T-helper 1 cell (primary cell): ENCODE measurements at places on chromosomes 2 and 18.

DNA sequence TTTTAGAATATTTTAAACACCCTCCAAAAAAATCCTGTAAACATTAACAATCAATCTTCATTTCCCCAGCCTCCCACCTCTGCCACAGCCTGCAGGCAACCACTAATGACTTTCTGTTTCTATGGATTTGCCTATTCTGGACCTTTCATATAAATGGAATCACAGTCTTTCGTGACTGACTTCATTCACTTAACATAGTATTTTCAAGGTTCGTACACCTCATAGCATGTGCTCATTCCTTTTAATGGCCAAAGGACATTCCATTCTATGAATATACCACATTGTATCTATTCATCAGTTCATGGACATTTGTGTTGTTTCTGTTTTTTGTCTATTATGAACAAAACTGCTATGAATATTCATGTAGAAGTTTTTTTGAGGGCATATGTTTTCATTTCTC is 48.5 kb downstream of the NAT8 start:
- DNase-seq, result no peak

DNA sequence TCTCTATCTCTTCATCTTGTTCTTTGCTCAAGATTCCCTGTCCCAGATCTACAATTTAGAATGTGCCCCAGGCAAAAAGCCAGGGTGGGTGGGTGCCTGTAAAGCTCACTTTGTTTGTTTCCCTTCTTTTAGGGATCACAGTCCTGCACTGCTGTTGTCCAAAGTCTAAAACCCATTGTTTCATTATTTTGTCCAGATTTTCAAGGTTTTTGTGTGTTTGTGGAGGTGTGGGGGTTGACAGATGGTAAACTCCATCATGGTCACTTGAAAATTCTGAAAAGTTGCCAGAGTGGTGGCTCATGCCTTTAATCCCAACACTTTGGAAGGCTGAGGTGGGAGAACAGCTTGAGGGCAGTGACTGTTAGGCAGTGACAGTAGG is 41.5 kb downstream of the YES1 start:
- DNase-seq, result no peak

GRCh38 chr2:24508878-24509277 is 17.8 kb downstream of the NCOA1 start:
- no peak for DNase-seq

GRCh38 chr2:85795331-85796045 is 41.7 kb downstream of the ATOH8 start:
- DNase-seq, result no peak

DNA sequence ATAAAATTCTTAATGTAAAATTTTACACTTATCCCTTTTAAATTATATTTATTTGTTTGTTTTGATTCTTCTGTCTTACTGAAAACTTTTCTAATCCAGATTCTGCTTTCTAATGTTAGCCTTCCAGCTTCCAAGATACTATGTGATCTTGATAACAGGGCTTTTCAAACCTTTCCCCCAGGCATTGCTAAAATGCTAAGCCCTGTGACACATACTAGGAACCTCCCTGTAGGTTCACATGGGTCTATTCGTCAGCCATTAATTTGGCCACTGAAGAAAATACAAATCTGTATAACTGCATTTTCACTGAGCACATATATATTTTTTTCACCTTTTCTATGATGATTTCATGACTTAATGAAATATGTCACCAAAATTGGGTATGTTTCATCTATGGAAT is 92.8 kb upstream of the MAP4K3 start:
- no peak for DNase-seq

DNA sequence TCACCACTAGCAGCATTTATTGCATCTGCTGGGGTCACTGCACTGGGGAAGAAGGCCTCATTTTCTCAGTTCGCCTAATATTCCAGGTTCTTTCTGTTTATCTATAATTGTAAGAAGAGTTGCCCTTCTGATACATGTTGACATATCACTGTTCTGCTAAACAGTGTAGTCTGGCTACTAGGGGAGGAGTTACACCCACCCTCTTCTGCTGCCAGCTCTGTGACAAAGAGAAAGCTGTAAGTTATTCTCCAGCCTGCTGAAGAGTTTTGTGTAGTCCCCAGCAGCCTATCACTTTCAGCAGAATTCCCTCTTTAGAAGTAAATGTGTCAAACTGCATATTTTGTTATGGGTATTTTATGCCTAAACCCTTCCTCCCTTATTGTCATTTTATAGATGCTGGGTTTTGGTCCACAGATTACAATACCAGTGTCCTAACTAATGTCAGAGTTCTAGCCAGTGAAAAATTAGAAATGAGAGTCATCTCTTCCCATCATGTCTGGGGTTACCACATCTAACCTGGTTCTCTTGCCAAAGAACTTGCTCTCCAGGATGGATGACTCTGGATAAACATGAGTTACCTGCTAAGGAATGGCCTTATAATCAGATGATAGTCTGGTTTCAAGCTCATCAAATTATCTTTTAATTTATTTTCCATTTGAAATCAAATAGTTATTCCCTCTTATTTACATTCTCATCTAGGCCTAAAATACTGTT is 5.6 kb upstream of the MBOAT2 start:
- DNase-seq, result no peak

- no peak for DNase-seq
Measured at GRCh38 chr18:56065086-56065485, 477.1 kb upstream of the TCF4 start.

GRCh38 chr2:232960862-232961261 is 52.2 kb downstream of the NGEF start:
- no peak for DNase-seq

- DNase-seq, result no peak
Measured at GRCh38 chr2:160229591-160229990, 29.5 kb upstream of the ITGB6 start.

DNA sequence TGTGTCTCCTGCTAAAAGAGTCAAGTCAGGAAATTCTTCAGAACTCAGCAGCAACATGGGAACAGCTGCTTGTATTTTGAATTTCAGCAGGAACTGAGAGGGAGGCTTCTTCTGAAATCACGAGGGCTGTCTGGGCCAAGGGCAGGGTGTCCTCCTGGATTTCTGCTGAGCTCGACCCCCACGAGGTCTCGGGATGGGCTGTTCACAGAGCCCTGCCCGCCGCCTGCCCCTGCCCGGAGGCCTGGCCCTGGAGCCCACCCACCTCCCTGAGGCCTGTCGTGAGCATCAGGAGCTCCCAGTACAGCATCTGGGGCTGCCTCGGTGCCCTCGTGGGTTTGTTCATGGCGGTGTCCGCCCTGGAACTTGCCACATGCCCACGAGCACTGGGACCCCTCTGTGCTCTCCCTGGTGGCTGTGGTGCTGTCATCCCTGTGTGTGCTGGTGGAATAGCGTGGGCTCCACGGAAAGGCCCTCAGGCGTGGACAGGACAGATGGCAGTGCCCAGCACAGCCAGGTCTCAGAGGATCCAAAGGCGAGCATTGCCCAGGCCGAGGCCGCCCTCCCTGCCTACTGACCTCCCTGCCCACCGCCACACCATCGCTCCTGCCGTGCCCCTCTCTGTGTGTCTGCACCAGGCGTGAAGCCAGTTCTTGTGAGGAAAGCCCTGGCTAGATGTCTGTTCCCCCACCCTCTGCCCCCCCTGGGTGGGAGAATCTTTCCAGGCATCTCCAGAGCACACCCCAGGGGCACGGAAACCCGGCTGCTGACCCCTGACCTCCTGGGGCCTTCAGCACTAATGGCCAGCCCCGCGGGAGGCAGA is 25.9 kb downstream of the RAMP1 start:
- DNase-seq, result no peak

- no peak for DNase-seq
Measured at GRCh38 chr18:49521216-49521835, 34.3 kb upstream of the C18orf32 start.

DNA sequence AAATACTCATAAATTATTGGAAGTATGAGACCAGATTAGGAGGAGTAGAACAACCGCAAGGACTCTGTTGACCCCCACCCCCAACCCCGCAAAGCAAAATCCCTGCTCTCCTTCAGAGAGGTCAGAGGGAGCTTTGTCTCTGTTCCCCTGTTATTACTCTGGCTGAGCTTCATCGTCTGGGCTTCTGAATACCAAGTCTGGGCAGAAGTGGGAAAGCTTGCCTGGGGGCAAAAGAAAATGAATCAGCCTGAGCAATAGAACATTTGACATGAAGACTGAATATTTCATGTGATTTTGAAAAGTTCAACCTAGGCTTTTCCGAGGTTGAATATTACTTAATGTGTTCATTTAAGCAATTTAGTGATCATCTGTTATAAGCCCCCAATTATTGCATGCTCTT is 114.6 kb upstream of the ARHGAP28 start:
- no peak for DNase-seq

- no peak for DNase-seq
Measured at GRCh38 chr2:196489371-196489770, 150.1 kb upstream of the CCDC150 start.

DNA sequence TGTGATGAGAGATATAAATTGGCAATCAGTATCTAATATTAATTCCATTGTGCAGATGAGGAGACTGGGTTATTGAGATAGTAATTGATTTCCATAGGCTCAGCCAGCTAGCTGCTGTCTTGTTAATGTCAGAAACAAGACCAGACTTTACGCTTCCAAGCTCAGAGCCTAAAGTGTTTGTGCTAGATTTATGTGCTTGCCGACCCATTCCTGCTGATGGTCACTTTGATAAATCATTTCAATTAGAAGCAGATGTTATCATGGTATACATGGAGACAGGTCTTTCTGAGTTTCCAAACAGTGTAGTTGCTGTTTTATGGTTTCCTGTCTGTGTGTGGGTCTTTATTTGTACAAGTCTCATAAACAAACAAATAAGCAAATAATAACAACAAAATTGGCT is 92.8 kb downstream of the AQP4 start:
- no peak for DNase-seq

GRCh38 chr2:15750433-15750814 is 158.8 kb downstream of the DDX1 start:
- DNase-seq, result no peak

DNA sequence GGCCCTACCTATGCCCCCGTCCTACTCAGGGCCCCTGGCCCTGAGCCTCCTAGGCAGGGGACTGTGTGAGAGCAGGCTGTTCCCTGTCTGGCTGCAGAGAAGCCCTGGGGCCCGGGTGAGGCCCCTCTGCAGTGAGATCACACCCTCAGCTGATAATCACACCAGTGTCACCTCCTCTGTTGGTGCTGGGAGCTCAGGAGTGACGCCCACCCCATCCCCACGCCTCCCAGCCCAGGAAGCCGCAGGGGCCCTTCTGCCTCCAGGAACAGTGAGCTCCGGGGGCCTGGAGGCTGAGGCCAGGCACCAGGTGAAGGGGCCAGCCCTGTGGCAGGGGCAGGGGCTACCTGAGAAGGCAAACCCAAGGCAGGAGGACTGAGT is 20.0 kb downstream of the KCNIP3 start:
- DNase-seq, result no peak

DNA sequence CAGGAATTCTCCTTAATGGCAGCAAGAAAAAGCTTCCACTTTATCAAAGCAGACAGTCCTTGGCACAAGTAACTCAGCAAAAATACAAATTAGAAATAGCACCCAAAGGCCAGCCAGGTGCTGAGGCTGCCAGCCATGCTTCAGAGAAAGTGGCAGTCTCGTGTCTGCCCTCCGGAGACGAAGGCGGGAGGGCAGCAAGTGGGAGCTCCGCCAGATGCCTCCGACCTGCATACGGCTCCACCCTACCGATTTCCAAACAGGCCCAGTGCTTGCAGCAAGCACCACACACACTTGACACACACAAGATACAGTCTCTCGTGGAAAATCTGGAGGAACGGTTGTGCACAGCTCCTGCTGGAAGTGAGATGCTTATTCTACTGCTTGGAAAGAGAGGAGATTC is 134.9 kb upstream of the REV1 start:
- no peak for DNase-seq

GRCh38 chr18:27685807-27686412 is 491.0 kb downstream of the CDH2 start:
- DNase-seq, result no peak

DNA sequence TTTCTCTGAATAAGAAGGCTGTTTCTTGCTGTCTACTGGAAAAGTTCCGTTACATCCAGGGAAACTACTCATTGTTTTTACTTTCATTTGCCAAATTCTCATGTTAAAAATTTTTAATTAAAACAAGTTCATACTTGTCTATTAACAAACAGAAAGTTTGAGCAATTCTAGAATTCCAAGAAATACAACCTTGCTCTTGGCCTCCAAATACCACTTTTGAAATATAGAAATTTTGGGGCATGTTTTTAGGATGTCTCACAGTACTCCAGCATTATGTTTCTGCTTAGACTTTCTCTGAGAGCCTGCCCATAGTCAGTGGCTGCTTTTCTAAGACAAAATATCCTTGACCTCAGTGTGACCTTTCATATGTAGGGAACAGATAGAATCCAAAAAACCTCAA is 228.7 kb upstream of the RND3 start:
- DNase-seq, result no peak

DNA sequence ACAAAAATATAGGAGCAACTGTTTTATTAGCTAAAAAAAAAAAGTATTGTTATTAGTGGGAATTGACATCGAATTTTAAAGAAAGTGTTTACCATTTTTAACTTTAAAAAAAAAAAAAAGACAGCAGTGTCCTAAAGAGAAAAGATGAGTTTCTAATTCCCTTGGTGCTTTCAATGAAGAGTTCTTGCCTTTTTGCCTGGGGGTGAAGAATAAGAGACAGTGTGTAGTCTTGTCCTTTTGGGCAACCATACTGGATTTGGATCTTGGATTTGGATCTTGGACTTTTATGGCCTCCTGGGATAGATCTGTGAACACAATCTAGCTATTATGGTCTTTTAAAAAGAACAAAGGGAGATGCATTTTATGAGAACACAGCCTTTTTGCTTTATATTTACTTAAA is 60.2 kb upstream of the GLS start:
- DNase-seq, result no peak

DNA sequence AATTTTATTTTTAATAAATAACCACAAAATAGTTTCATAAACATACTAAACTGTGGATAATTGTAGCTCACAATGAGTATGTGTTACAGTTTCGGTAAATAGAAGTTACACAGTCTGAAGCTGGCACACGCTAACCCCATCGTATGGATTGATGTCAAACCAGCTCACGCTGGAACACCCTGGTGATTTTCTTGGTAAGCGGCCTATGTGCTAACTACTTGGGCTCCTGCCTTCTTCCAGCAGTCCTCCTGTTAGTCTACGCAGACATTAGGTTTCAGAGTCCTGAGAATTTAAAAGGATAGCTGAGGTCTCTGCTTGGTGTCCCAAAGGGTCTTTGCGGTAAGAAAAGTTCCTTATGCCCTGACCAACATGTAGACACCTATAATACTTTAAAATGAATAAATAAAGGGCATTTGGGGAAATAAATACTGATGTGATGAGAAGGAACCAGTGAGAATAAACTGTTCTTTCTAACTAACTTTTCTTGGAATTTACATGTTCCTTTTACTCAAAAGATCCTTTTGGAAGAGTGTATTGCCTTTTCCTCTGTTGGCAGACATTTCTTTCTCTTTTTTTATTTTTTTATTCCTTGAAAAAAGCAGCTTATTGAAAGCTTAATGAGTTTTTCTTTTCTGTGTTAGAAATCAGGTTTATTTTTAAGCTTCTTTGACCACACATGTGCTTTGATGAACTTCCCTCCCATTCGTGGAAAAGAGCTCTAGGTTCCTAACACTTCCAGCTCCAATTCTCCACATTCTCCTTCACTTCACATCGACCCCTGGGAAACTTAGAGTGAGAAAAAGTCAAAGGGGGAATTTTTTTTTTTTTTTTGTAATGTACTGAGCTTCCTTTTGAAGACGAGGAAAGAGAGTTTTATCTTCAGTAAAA is 322.2 kb downstream of the IRS1 start:
- DNase-seq, result no peak
